ENCODE measurements at places on chromosomes 16 and 17.

DNA sequence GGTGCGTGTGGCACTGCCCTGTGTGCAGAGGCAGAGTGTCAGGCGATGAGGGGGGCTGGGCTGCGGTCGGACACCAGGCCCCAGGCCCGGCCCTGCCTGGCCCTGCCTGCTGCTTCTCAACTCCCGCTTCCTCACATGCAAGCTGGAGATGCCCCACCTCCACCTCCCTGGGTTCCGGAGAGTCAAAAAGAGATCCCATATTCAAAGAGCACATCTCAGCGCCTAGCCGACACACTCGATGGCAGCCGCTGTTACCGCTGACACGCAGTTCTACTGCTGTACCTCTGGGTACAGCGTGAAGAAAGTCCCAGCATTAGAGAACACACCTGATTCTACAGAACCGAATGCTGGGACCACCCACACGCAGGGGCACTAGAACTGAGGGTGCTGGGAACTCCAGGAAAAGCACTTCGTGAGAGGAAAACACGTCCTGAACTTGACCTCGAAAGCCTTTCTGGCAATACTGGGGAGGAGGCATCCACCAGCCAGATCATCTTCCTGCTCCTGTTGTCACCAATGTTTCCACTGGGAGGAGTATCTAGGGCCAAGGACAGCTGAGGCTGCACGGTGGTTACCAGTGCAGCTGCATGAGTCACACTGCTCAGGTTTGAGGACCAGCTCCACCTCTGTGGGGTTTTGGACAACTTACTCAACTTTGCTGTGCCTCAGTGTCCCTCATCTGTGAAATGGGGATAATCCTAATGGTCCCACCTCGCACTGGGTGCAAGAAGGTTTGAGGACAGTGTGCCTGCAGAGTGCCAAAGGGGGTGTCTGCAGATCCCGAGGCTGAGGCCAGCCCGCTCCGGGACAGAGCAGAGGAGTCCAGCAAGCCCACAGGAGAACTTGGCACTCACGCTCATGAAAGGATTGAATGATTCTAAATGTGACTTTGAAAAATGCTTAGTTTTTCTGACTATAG lies 100.4 kb upstream of the DNAH17 start:
- no peak for DNase-seq

GRCh38 chr17:81095383-81095762 lies 60.4 kb downstream of the BAIAP2 start:
- DNase-seq, result no peak

- DNase-seq, result no peak
Measured at GRCh38 chr17:67467500-67468455, 90.7 kb downstream of the PITPNC1 start.

DNA sequence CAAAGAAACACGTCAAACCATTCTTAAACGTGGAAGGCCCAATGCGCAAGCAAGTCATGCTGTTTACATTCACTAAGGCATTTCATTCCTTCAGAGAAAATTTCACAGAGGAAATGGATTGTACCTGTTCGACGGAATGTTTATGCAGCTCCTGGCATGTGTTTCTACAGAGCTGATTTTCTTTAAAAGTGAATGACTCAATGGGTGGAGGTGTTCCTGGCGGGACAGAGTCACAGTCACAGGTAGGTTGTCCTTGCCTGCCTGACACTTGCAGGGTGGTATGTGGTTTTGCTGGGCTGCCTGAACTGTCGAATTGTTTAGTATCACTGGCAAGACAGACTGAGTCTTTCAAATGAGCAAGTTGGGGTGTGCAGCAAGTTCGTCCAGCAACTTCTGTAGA lies 11.6 kb downstream of the PALB2 start:
- DNase-seq, result no peak

GRCh38 chr17:75566834-75567233 lies 20.8 kb upstream of the MYO15B start:
- DNase-seq, result no peak

DNA sequence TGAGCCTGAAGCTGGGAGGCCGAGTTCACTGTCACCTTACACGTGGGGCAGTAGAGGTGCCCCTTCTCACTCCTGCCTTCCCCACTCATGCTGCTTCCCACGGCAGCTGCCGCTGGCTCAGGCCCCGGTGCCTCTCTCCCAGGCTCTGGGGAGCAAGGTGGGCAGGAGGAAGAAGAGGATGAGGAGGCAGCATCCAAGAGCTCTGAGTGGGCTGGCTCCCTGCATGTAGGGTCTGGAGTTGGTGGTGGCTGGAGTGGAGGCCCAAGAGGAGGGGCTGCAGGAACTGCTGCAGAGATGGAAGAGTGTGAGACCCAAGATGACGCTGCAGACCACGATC lies 8.9 kb downstream of the NKIRAS2 start:
- DNase-seq, result no peak

DNA sequence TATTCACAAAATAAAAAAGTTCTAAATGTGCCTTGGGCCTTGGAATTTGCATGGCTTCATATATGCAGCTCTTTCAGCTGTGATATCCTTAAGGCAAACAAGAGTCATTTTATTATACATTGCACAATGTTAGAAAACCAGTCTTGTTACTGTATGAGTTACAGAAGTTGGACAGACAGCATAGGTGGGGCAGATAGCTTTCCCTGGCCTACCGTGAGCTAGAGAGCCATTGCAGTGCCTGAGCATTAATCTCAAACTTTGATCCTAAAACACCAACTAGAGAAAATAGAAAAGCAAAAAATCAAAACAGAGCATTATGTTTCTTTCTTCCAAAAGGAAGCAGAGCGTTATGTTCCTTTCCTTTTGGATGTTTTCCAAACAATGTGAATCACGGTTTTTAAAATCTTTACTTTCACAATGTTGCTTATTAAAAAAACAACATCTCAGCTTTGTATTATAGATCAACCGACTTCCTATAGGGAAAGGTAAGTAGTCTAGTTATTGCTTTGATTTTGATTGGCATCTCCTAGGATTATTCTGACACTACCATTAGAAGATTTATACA lies 32.2 kb downstream of the ARHGAP44 start:
- DNase-seq, result no peak

GRCh38 chr16:75494184-75494583 lies 1.1 kb downstream of the CHST6 start:
- DNase-seq, result no peak

GRCh38 chr16:83085660-83086059 lies 458.9 kb downstream of the CDH13 start:
- DNase-seq, result no peak

GRCh38 chr16:15034266-15035162 lies 21.4 kb downstream of the NTAN1 start:
- DNase-seq, result no peak

- DNase-seq, result no peak
Measured at GRCh38 chr17:57589151-57590034, 155.7 kb downstream of the CCDC182 start.

DNA sequence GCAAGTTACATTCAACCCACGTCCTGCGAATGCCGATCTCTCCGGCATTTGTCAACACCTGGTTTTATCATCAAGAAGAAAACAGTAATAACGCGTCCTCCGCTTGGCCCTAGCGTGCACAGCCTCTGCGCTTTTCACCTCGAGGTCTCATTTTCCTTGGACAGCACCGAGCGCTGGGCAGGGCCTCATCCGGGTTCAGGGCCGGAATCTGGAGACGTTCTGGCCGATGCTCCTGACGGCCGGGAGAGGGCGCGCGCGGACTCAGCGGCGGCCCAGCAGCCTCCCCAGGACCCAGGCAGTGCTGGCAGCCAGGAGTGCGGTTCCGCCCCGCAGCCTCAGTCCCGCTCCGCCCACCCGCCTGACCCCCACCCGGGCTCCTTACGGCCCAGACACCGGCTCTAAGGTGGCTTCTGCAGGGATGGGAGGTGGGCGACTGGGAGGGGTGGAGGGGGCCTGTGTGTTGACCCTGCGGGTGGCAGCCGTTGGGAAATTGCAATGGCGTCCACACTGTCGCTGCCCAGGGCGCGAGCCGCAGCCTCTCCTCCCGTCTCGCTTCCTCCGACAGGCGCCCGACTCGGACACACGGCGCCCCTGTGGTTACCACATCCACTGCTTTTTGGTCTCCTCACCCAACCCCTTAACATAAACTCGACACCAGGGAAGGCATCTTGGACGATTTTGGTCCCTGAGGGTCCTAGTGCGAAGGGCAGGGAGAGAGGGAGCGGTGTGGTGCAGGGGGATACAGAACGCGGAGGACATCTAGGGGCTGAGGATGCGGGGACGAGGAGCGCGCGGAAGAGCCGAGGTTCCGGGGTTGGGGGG lies 7.4 kb upstream of the FLYWCH1 start:
- peak; percentile 92 for DNase-seq
